ENCODE measurements at places on chromosomes 11 and 22.

DNA sequence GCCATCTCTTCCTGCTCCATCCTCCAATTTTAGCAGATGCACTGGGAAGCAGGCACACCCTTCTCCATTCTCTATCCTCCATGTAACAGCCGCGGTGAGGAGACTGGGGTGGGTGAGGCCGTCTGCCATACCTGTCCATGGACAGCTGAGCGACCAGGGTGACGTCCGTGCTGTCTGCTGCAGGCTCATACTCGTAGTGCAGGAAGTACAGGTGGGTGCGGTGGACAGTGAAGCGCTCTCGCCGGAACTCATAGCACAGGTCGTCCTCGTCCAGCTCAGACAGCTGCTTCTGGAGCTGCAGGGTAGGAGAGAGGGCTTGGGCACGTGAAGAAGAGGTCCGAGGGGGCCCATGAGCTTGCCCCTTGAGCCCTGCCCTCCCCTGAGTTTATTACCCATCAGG lies 257.8 kb upstream of the SYN3 start:
- no peak for DNase-seq

- DNase-seq, result no peak
These were observed 17.2 kb upstream of the MPPED2 start for GRCh38 chr11:30603357-30603756.

- no peak for DNase-seq
These were observed 53.3 kb upstream of the CD5 start for GRCh38 chr11:61049063-61049377.

DNA sequence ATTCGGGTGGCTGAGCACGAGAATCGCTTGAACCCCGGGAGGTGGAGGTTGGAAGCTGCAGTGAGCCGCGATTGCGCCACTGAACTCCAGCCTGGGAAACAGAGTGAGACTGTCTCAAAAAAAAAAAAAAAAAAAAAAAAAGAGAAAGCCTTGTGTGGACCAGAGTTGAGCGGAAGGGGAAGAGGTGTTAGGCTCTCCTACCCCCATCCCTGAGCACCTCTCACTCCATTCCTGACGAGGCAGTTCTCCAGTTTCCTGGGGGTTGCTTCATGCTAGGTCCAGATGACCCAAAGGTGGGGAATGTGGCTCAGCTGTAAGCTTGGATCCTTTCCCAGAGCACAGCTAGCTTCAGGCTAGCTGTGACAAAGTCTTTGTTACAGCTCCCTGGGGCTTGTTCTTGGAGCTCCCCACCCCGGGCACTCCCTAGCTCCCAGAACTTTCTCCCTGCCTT lies 8.8 kb upstream of the DNAL4 start:
- DNase-seq, result no peak

DNA sequence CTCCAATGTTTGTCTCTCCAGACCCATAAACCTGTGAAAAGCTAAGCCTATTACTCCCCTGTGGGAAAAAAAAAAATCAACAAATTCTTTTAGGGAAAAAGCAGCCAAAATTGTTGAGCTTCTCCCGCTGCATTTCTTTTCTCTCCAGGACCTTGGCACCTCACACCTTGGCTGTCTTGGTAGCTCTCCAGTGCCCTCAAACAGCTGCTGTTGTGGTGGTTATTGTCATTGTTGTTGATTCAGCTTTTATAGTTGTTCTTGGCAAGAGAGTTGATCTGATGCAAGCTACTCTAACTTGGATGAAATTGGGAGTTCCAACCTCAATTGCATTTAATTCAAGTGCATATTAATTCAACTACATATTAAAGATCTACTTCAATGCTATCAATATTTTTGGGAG lies 516.9 kb upstream of the LARGE1 start:
- no peak for DNase-seq

GRCh38 chr11:96781082-96781481 lies 391.3 kb downstream of the JRKL start:
- DNase-seq, result no peak

DNA sequence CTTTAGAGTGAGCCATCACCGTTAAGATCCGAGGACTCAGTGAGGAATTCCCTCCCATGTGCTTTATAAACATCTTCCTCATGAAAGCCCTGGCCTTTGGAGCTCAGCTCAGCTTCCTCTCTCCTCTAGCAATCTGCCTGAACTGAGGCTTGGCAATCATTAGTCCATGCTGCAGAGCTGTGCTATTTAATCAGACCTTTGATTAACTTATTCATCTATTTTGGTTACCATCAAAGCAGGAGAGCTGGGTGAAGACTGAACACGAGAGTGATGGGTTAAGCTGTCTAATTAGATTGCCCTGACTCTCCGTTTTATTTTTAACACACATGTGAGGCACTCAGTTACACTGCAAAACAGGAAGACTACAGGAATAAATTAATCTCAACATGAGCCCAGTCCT lies 351.3 kb downstream of the LARGE1 start:
- DNase-seq, result no peak

DNA sequence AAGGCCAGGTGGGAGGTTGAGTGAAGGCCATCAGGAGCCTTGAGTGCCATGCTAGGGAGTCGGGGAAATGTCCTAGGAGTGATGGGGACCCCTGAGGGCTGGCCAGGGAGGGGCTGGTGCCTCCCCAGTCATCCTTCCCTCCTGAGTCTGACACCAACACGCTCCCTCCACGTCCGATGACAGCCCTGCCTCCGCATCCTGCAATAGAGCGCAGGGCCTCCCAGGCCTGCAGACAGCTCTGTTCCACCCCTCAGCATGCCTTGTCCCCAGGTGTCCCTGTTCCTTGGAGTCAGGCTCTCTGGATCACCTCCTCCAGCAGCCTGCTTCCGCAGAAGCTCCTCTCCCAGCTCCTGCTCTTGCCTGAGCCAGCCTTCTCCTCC lies 3.1 kb downstream of the RAC2 start:
- no peak for DNase-seq

DNA sequence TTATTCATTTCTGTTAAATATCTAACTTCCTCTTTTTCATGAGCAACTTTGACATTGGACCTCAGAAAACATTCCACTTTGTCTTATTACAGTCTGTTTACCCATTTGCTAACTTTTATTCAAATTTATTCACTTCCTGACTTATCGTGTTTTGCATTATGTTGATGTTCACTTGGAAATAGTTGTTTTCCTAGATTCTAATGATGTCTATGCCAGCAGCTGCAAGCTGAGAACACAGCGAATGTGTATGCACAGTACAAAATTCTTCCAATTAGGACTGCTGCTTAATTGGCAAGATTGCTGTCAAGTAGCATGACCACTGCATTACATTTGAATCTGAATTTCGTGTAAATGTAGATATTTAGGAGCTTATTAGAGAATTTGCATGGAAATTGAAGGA lies 61.5 kb upstream of the GRIA4 start:
- DNase-seq, result no peak

- peak; percentile 26 for DNase-seq
These were observed 2.7 kb downstream of the PLXNB2 start for GRCh38 chr22:50304528-50305392.

- no peak for DNase-seq
These were observed 40.5 kb downstream of the IL18BP start for GRCh38 chr11:72039031-72039855.

GRCh38 chr11:71066311-71066710 lies 186.1 kb downstream of the SHANK2 start:
- DNase-seq, result no peak

DNA sequence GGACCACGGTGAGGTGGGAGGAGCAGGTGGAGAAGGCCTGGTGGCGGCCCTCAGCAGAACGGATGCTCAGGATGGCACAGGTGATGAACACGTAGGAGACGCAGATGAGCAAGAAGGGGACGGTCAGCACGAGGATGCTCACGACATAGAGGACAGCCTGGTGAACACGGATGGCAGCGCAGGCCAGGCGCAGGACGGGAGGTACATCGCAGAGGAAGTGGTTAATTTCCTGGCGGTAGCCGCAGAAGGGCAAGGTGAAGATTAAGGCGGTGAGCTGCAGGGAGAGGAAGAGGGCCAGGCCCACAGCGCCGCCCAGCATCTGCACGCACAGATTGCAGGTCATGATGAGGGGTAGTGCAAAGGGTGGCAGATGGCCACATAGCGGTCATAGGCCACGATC lies 24.0 kb upstream of the OR10W1 start:
- DNase-seq, result no peak

DNA sequence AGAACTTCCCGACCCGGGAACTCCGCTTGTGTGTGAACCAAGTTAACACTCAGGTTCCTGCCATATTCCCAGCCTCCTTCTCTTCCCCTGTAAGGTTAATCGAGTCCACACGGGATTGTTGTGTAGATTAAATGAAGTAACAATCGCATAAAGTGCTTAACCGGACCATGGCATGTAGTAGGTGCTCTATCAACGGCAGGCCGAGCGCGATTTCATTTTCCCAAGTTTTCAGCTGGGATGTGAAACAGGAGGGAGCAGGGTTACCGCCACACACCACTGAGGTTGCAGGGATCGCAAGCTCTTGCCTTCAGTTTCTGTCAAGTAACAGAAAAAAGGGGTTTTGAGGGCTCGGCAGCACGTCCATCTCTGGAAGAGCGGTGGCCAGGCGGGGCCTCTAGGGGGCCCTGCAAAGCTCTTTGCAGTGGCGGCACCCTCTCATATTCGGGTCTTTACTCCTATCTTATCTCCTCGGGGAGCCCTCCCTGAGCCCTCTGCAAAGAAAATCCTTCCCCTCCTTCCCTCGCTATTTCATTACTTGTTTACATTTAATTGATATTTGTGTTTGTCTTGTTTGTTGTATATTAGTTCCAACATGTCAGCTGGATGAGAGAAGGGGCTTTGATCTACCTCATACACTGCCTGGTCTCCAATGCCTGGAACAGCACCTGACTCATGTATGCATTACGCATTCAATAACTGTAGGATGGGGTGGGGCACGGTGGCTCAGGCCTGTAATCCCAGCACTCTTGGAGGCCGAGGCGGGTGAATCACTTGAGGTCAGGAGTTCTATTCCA lies 816 bp upstream of the PLEKHA7 start:
- no peak for DNase-seq

- DNase-seq, result no peak
These were observed 1155.9 kb downstream of the TBC1D22A start for GRCh38 chr22:47918276-47918921.

DNA sequence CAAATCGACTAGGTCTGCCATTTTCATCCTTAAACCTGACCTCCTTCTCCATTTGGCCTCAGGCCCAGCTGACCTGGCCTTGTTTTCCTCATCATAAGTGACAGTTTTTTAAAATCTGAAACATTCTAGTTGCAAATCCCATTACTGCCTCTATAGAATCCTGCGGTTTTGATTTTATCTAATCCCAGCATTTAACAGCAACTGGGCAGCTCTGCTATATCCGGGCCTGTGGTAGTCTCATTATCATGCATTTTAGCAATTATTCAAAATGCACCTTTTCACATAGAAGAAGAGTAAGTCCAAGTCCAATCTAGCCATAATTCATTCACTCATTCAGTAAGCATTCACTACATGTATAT lies 28.6 kb upstream of the BIRC3 start:
- no peak for DNase-seq

DNA sequence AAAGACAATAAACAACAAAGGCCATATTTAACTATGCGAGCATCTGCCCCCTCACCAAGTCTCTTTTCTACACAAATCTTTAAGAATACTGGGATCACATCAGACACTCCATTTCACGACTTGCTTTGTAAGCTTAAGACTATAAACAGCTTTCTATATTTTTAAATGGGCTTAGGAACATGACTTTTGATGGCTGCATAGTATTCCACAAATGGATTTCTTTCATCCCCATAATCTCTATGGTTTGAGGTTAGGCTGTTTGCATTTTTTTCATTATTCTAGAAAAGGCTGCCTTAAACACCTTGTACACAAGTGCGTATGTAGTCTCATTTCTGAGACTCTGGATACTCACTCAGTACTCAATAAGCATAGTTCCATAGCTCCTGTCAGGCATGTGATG lies 52.8 kb downstream of the DGCR2 start:
- no peak for DNase-seq

GRCh38 chr11:2655016-2655719 lies 44.6 kb downstream of the KCNQ1OT1 start:
- DNase-seq, result no peak

DNA sequence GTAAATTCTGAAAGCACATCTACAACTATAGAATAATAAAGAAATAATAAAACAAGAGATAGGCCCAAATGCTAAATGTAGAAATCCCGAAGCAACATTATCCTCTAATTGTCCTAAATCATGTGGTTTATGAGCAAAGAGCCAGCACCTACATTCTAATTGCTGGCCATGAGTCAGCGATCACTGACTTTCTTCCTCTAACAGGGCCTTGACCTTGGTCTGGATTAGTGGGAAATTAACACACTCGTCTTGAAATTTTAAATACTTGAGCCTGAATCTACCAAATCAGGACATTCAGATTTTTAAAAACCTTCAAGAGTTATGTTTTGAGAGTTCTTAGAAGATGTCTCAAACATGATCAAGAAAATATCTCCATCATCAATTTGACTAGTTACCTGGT lies 727.6 kb downstream of the METTL15 start:
- no peak for DNase-seq

DNA sequence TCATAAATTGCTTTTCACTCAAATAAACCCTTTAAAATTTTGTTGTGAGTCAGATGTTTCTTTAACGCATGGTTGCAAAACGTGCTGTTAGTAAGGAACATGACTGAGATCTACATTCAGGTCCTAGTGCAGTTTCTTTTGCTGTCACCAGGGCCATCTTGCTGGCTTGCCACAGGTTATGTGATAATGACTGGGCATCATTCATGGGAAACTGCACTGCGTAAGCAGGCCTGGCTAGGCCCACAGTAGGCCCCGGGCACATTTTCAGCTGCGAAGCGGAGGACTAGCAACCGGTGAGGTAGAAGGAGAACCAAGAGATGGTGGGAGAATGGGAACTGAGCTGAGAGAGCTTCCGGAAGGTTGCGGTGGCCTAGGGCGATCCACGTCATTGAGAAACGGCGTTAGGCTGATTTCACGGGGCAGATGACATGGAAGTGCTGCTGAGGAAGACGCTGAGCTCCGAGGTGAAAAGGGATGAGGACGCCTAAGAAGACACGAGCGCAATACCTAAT lies 3.2 kb upstream of the KLHDC7B start:
- DNase-seq, result peak; percentile 75

GRCh38 chr11:123702139-123702538 lies 39.3 kb downstream of the ZNF202 start:
- DNase-seq, result no peak

All from SIG-M5 (cell line).